ENCODE measurements at places on chromosomes 13 and 19. TPM values are rescaled to one million over a fixed set of nuclear protein-coding genes. Genes with fewer than 3 reads are reported as not detected.

Gene IGSF23
- polyA plus RNA-seq: 0.37 TPM

Gene PRR36
- polyA plus RNA-seq: not detected

Gene ZNF491
- polyA plus RNA-seq: 2.1 TPM

Gene RHPN2
- 5.3 TPM for polyA plus RNA-seq

Gene ZNF546
- 1.7 TPM for polyA plus RNA-seq

Gene SIGLEC10
- polyA plus RNA-seq: not detected

Gene ACOD1
- not detected for polyA plus RNA-seq

Gene ZSCAN4
- not detected for polyA plus RNA-seq

Gene ZNF793
- polyA plus RNA-seq: 0.87 TPM

Gene NKPD1
- polyA plus RNA-seq: 0.04 TPM

Gene LSM14A
- polyA plus RNA-seq: 99.2 TPM

Gene ATP4B
- not detected for polyA plus RNA-seq

Gene PRR20A
- polyA plus RNA-seq: not detected

Gene CCNE1
- polyA plus RNA-seq: 3.7 TPM

Gene FFAR3
- not detected for polyA plus RNA-seq

Gene ZNF442
- polyA plus RNA-seq: 1.4 TPM

Gene PRKCSH
- polyA plus RNA-seq: 165 TPM

Gene PAK4
- 10.4 TPM for polyA plus RNA-seq

Gene FAM187B
- polyA plus RNA-seq: not detected

Gene CADM4
- polyA plus RNA-seq: 3.7 TPM

Gene AXL
- 210 TPM for polyA plus RNA-seq

Gene HSH2D
- not detected for polyA plus RNA-seq

Gene SOX1
- not detected for polyA plus RNA-seq

Gene ZNF324B
- 1.8 TPM for polyA plus RNA-seq

Gene PROZ
- not detected for polyA plus RNA-seq

Gene PIAS4
- polyA plus RNA-seq: 9.0 TPM
